ENCODE measurements at places on chromosomes 2 and 18. TPM values are rescaled to one million over a fixed set of nuclear protein-coding genes. Genes with fewer than 3 reads are reported as not detected.

Gene EMX1
- not detected for total RNA-seq

Gene CD8A
- total RNA-seq: 0.07 TPM

Gene TEKT4
- not detected for total RNA-seq

Gene NT5DC4
- total RNA-seq: not detected

- no peak for DNase-seq
These were observed 45.4 kb downstream of the SLC40A1 start for GRCh38 chr2:189534854-189535832.

DNA sequence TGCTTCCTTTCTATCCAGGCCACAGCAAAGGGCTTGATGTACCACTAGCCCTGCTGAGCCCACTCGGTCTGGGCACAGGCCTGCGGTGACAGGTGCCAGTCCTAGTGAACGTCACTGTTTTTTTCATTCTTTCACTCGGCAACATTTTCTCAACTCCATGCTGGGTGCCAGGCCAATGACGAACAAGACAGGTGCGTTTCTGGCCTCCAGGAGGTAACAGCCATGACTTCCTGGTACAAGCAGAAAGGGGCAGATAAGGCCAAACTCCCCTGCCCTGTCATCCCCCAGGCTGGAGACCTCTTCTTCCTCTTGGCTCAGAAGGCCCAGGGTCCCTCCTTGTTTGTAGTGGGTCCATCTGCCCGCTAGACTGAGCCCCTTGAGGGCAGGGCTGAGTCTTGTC is 55.7 kb upstream of the OTOF start:
- DNase-seq: no peak

GRCh38 chr2:217746808-217747207 is 256.0 kb downstream of the TNS1 start:
- no peak for DNase-seq

DNA sequence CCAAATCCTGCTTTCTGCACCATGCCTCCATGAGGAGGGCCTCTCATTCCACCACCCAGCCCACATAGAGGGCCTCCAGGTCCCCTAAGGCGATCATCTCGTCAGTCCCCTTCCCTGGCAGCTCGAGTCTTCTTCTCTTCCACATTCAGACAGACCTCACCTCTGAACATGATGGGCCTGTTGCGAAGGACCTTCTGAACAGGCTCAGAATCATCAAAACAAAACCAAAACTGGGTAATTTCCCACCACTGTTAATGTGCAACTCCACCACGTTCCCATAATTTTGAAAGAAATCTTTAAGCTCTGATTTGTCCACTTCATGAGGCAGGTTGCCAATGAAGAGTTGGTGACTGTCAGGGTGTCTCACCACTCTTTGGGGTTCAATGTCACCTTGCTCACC is 20.4 kb downstream of the ZRANB3 start:
- DNase-seq: no peak

GRCh38 chr18:6819332-6819731 is 89.8 kb downstream of the ARHGAP28 start:
- DNase-seq: no peak

Measured in uterus (tissue), 4 donors.